ENCODE measurements at places on chromosomes 2 and 18.

DNA sequence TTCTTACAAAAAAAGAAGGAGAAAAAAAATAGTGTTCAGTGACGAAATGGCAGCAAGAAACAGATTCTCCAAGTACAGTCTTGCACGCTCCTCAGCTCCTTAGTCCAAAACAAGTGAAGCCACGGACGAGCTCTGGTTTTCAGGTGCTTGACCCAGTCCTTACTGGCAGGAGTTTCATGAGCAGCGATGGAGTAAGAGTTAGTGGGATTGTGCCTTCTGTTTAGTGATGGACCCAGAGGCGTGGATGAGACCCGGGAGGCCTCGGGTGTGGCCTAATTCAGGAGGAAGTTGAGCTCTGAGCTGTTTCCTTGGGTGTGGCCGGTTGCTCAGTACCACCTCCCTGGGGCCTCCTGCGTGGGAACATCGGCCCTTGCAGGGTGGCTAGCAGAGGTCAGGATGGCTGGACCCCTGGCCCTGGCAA is 52.0 kb downstream of the KIF5C start:
- no peak for DNase-seq

GRCh38 chr18:56333839-56334238 is 304.6 kb downstream of the TXNL1 start:
- no peak for DNase-seq

- DNase-seq = no peak
Measured at GRCh38 chr2:218858671-218859555, 692 bp upstream of the WNT6 start.

DNA sequence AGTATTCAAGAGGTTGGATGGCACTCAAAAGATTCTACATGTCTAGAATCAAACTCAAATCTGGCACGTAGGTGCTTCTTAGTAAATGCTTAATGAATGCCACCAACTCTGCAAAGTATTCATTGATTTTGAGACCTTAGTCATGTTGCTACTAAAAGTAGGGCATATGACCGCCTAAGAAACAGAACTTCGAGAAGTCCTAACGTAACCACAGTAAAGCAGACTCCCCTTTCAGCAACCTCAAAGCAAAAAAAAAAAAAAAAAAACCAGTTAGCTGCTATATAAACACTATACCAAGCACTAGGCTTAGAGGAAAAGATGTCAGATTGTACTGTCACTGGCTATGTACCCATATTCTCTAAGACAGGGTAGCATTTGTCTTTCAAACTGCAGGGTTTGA is 33.9 kb downstream of the PTCD3 start:
- DNase-seq = no peak

GRCh38 chr18:11259469-11260150 is 110.2 kb upstream of the PIEZO2 start:
- no peak for DNase-seq

DNA sequence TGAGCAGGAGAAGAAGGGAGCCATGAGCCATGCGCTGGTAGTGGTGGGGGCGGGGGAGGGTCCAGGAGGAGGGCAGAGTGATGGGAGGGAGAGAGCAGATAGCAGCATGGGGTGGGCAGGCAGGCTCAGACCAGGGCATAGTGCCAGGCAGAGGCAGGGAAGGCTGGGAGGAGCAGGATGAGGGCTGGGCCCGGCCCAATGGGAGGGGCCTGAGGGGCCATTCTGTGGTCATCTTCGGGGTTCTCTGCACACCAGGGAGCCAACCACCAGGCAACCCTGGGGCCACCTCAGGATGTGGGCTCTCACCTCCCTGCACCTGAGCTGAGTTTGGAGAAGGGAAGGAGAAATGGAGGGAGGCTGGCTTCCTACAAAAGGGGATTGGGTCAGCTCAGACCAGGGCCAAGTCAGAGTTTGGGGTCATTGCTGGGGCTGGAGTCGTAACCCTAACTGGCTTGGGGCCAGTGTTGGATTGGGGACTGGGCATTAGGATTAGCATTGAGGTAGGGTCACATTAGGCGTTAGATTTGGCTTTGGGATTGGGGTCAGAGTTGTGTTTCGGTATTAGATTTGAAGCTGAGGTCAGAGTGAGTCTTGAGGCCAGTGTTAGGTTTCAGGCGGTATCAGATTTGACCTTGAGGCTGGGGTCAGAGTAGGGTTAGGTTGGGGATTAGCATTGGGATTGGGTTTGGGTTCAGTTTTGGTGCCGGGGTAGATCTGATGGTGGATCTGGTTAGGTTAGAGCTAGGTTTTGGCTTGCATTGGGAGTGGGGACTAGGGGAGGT is 11.2 kb downstream of the VIL1 start:
- DNase-seq = no peak

DNA sequence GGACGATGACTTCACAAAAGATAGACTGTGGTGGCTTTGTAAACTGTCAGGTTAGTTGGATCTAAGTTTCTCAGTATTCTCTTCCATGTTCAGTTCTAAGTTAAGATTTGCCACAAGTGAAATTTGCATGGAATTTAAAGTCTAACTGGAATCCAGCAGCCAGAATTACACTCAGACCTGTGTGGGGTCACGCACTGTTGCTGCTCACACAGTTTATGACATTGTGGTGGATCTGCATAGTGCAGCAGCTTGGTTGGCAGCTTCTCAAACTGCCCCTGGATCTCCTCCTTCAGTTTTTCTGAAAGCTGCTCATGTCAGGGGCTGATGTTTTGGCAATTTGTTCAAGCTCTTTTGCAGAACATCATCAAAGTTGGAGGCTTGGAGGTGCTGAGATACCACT is 228.1 kb upstream of the KCNJ3 start:
- no peak for DNase-seq

- DNase-seq = no peak
Measured at GRCh38 chr2:143371616-143372015, 242.4 kb downstream of the ARHGAP15 start.

GRCh38 chr2:73020657-73021370 is 50.7 kb downstream of the SFXN5 start:
- DNase-seq = no peak

GRCh38 chr2:172092716-172093415 is 7.6 kb downstream of the DLX1 start:
- no peak for DNase-seq

DNA sequence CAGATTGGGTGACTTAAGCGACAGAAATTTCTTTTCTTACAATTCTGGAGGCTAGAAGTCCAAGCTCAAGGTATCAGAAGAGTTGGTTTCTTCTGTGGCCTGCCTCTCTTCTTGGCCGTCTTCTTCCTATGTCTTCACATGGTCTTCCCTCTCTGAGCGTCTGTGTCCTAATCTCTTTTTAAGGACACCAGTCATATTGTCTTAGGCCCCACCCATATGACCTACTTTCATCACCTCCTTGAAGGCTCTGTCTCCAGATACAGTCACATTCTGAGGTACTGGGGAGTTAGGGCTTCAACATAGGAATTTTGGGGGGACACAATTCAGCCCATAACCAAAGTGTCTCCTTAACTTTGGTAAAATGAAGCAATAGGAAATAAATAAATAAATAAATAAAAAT is 110.9 kb upstream of the EPC2 start:
- DNase-seq = no peak

- no peak for DNase-seq
Measured at GRCh38 chr2:190911813-190912212, 31.2 kb downstream of the GLS start.

DNA sequence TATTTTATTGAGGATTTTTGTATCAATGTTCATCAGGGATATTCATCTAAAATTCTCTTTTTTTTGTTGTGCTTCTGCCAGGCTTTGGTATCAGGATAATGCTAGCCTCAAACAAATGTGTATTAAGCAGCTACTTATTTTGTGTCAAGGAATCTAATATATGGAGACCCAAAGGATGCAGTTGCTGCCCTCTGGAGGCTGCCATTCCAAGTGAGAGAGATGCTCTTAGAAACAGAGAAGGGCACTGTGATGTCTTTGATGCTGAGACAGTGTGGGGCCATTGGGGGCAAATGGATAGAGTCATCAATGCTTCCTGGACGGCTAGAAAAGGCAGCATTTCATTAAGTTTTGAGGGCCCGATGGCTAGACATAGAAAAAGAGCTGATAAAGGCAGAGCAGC is 292.6 kb downstream of the SETBP1 start:
- no peak for DNase-seq

- DNase-seq = no peak
Measured at GRCh38 chr2:86195808-86196387, 636 bp upstream of the IMMT start.

- no peak for DNase-seq
Measured at GRCh38 chr2:46333912-46334311, 36.7 kb downstream of the EPAS1 start.

GRCh38 chr18:48004577-48004976 is 74.1 kb upstream of the SMAD2 start:
- no peak for DNase-seq

DNA sequence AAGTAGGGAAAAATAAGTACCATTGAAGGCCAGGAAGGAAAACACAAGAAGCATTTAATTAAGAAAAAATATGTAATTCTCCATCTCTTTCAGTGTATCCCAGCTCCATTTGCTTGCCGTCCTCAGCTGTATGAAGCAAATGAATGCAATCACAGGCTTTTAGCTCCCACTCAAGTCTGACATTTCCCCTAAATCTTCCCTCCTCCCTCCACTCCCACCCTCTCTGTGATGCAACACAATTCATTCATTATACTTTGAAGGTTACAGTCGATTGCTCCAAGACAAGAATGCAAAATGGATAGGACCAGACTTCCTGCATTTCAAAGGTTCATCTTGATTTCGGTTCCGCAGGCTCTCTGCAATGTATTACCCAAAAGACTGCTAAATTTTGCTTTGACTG is 172.7 kb upstream of the SERPINE2 start:
- no peak for DNase-seq

DNA sequence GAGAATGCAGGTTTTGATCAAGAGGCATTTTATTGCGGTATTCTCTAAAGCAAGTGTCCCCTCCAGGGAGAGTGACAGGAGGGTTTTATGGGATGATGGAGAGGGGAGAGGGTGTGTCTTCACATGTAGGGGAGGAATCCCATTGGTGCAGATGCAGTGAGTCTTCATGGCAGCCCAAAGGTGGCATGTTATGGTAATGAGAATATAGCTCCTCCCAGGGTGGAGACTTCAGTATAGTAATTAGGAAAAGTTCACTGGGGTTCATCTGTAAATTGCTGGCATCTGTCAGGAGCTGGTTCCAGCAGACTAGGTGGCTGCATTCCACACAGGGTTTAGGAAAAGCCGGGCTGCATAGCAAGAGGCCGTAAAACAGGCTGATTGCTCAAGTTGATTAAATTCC is 230.7 kb upstream of the CCDC68 start:
- no peak for DNase-seq

GRCh38 chr2:200276472-200276871 is 30.0 kb upstream of the SPATS2L start:
- no peak for DNase-seq

- no peak for DNase-seq
Measured at GRCh38 chr2:44638649-44639048, 276.9 kb downstream of the CAMKMT start.

- no peak for DNase-seq
Measured at GRCh38 chr2:241912021-241912555, 42.6 kb downstream of the RTP5 start.

DNA sequence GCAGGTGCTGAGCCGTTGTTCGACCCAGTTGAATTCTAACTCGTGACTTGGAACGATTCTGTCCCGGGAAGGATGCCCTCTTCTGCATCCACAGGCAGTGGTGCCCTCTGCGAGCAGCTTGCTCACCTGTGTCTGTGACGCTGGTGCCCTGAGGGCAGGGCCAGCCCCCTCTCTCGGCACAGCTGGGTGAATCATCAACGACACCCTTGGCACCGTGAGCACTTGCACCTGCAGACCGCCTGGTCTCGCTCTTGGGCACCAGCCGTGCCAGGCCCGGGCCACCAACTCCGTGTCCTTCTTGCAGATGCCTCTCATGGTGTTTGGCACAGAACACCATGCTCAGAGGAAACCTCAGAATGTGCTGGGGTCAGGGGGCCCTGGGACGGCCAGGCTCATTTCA is 75.0 kb downstream of the SLC66A2 start:
- no peak for DNase-seq

DNA sequence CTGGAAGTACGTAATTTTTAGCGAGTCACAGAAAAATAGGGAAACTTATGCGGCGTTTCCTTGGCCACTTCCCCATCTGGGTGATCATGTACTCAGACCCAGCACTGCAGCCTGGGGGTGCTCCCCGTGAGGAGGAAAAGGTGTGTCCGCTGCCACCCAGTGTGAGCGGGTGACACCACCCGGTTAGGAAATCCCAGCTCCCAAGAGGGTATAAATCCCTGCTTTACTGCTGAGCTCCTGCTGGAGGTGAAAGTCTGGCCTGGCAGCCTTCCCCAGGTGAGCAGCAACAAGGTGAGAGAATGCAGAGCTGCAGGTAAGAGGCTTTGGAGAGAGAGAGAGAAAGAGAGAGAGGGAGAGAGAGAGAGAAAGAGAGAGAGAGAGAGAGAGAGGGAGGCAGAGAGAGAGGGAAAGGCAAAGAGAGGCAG is at the start of gene IL1R2:
Gene IL1R2 (plus strand): TSS at position 240 of the 425 bp plus-strand sequence. CDS start 16,616 bp downstream, outside the sequence.
- no peak for DNase-seq

DNA sequence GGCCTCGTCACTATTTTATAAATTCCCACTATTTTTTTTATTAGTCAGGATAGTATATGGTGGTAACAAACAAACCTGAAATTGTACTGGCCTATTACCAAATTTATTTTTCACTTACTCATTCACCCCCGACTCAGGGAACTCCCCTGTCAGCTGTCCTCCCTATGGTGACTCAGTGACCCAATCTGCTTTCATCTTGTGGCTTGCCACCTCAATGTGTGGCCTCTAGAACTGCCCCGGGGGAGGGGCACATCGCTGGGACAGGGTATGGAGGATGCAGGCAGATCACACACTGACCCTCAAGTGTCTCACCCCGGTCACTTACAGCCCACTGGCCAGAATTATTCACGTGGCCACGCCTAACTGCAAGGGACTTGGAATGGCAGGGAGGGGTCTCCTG is 71.6 kb downstream of the ACTR2 start:
- no peak for DNase-seq

DNA sequence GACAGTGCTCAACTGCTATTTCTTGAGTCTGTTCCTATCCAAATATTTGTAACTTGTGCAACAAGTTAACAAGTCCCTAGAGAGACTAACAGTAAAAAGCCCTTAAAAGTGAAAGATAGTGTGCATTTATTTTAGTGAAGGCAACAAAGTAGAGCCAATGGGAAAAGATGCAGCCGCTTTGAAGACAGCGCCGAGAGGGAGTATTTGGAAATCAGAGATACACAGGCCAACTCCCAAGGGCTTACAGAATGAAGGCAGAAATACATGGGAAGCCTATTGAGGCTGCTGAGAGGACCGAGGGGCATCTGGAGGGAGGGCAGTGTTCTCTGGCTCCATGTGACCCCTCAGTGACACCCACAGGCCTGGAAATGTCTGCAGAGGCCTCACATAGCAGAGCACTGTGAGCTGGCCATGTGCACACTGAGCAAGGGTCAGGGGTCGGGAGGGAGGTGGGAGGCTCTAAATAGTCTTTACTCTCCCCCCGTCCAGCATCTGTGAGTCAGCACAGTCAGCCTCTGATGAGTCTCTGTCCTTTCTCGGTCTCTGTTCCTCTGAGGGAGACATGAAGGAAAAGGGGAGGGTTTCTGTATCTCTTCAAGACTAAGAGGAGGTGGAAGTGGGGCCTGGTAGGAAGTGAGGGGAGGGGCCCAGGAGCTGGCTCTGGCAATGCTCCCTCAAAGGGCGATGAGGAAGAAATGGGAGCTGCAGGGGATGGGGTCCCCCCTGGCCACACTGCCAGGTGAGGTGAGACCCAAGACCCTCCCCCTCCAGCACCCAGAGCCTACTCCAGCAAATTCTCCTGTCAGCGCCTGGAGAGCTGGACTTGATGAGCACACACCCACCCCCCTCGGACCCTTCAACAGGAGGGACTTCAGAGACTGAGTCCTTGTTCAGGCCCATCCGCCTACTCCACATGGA is 133.6 kb downstream of the SP3 start:
- DNase-seq = no peak

GRCh38 chr2:75491129-75491753 is 69.5 kb downstream of the EVA1A start:
- DNase-seq = no peak

GRCh38 chr2:233551491-233551890 is 15.1 kb downstream of the USP40 start:
- DNase-seq = no peak
